ENCODE measurements at places on chromosomes 4 and X.
A peak's percentile ranks its signal among the peaks of the same experiment; 100 is the strongest.

DNA sequence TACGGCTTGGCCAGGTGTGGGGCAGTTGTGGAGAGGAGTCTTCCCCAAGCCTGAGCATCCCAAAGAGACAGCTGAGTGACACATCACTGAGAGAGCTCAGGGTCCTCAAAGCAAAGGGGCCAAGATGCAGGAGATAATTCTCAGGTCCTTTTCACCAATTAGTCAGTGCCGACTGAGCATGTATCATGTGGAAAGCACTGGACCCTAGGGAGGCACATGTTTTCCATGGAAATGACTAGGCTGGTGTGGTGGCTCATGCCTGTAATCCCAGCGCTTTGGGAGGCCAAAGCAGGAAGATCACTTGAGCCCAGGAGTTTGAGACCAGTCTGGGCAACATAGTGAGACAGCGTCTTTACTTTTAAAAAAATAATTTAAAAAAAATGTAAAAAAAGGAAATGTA, 67.3 kb upstream of the PRPS1 start:
- no peak for DNase-seq

DNA sequence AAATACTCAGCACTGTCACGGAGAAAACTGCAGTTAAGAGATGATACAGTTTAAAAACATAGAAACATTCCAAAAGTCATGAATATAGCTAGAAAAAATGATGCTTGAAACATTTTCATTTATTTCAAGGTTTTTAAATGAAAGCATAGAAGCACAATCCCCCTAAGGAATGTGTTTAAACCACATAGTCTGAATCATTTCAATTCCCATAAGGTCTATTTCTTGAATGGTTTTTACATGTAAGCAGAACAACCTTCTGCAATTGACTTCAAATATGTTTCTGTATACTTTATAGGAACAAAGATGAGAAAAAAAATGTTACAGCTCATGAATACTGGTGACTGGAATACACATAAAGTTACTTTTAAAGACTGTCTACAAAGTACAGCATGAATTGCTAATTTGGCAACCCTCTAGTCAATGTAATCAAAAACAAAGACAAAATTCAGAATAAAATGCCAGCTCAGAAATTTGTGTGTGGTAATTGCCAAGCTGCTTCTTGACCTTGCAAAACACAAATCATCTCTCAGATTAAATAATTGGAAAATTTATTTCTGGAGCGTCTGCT, 886.4 kb upstream of the ADGRL3 start:
- DNase-seq = no peak

- DNase-seq = no peak
Observed at GRCh38 chr4:157591245-157591644, 370.7 kb downstream of the GRIA2 start.

DNA sequence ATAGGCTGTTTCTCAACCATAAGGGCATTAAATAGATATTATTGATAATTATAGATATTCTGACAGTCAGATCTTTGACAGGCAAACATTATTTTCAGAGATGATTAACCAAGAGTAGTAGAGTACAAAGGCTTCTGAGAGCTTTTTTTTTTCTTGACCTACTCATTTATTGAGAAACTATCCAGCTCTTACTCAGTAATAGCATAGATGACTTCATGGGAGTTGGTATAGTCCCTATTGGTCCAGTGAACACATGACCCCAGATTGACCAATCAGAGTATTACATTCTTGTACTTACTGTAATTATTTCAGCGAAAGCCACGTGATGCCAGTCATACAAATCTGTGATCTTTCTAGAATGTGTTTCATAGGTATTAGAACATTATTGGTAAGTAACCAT, 508.7 kb downstream of the FSTL5 start:
- no peak for DNase-seq

GRCh38 chr4:182938205-182938645, 21.0 kb upstream of the DCTD start:
- DNase-seq = peak; percentile 38

DNA sequence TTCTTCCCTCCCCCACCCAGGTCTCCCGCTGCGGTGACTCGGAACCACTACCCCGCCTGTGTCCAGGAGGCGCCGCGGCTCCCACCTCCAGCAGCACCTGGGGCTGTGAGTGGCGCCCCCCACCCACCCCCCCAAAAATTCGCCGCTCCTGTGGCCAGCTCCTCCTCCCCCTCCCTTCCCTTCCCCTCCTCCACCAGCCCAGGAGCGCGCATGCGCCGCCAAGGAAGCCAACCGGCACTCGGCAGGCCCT, 278 bp downstream of the CLOCK start:
- DNase-seq = no peak

- DNase-seq = no peak
Observed at GRCh38 chr4:114694770-114695169, 96.2 kb downstream of the UGT8 start.

DNA sequence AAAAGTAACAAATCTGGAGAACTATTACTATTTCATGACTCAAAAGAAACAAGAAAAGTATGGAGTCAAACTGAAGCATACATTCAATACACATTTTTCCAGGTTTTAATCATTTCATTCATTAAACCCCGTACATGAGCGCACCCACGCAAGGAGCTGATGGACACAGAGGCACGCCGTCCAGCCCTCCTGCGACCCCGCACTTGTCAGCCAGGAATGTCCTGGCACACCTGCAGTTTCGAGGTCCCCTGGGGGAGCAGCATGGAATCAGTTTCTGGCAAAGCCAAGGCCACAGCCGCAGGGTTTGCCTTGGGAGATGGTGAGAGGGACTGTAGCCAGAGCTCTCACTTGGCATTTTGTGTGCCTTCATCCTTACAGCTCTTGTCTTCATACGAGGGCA, 12.8 kb upstream of the SLC2A9 start:
- DNase-seq = no peak

DNA sequence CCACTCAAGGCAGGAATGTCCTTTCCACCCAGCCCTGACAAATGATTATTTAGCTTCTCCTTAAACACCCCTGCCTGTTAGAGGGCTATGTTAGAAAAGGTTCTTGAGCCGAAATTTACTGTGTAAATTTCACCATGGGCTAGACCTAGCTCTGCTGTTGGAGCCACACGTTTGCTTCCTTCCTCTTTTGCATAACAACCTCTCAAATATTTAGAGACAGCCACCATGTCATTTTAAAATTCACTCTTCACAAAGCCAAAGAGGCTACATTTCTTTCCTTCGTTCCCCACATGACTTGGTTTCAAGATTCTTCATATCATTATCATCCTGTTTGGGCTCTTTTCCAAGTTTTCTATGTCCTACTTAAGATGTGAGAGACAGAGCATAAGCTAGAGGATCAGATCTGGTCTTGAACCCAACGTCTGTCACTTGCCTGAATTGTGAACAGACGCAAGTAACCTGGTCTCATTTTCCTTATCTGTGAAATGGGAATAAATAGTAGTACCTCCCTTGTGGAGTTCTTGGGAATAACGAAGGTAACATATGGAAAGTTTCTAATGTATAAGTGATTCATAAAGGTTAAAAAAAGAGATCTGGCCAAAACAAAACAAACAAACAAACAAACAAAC, 6.7 kb downstream of the DOCK11 start:
- DNase-seq = no peak

- DNase-seq = no peak
Observed at GRCh38 chr4:99790796-99791617, 25.6 kb upstream of the DAPP1 start.

- no peak for DNase-seq
Observed at GRCh38 chr4:102334624-102335023, 10.7 kb downstream of the SLC39A8 start.

Measured in stimulated activated CD8-positive, alpha-beta memory T cell treated with anti-CD3 and anti-CD28 coated beads, Interleukin-2, amount 100 ng/mL, for 1 hour (primary cell).